ENCODE measurements at places on chromosomes 2 and 18. TPM values are rescaled to one million over a fixed set of nuclear protein-coding genes. Genes with fewer than 3 reads are reported as not detected.

The CGREF1 gene
- total RNA-seq = 0.61 TPM

GRCh38 chr2:144088863-144089262 is 431.1 kb downstream of the ZEB2 start:
- DNase-seq = no peak

DNA sequence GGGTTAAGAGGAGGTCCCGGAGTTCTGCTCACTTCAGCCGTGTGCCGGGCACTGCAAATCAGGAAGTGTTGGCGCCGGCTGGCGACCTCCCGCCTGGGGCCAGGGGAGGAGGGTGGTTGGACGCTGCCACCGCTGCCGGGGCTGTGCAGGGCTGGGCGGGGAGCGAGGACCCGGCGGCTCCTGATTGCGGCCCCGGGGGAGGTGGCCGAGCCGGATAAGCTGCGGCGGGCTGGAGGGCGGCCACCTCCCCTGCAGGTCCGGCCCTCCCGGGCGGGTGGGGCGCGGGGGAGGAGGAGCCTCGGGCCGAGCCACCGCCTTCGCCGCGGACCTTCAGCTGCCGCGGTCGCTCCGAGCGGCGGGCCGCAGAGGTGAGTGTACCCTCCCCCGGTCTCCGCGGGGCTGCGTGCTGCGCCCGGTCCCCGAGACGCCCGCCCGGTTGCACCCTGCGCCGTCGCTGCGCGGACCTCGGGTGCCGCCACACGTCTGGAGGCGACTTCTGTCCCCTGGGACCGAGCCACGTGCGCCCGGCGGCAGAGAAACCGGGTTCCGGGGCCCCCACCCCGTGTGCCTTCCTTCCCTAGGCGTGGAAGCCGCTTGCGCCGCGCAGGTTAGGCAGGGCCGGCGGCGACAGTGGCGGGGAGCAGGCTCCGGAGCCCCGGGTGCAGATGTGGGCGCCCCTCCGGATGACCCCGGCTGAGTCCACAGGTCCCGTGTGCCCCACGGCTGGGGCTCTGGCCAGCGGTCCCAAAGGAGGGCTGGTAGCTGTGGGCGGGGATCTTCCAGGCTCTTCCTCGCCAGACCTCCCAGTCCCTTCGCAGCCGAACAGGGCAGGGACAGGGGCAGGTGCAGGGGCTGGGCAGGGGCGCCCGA is at the start of gene STEAP3:
STEAP3 (plus strand) TSS at position 314 of the 870 bp plus-strand sequence. CDS start 7,179 bp downstream, outside the sequence.
- peak; percentile 75 for DNase-seq

DNA sequence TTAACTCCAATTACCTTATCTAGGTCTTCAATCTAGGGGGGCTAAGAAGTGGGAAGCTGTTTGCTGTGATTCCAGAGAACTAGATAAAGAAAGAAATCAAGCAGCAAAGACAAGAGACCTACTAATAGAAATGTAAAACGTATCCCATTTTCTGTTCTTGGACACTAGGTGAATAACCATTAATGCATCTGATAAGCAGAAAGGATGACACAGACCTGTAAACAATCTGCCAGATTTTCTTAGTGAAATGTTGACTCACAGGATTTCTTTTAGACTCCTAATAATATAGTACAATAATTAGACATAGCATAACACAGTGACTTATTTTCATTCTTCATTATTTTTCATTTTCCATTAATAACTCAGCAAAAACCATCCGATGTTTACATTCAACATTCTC is 1.3 kb downstream of the WDR35 start:
- no peak for DNase-seq

DNA sequence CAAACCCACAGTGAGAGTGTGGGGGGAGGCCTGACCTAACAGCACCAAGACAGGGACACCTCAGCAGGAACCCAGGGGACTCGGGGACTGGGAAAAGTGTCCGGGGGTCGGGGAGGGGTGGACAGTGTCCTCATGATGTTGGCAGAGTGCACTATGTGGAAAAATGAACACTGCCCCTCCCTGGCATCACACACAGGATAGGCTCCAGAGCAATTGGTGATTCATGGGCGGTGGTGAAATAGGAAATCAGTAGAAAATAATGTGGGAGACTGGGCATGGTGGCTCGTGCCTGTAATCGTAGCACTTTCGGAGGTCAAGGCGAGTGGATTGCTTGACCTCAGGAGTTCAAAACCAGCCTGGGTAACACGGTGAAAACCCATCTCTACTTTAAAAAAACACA is 3.6 kb upstream of the ANO7 start:
- no peak for DNase-seq

The KCNF1 gene
- 0.11 TPM for total RNA-seq

DNA sequence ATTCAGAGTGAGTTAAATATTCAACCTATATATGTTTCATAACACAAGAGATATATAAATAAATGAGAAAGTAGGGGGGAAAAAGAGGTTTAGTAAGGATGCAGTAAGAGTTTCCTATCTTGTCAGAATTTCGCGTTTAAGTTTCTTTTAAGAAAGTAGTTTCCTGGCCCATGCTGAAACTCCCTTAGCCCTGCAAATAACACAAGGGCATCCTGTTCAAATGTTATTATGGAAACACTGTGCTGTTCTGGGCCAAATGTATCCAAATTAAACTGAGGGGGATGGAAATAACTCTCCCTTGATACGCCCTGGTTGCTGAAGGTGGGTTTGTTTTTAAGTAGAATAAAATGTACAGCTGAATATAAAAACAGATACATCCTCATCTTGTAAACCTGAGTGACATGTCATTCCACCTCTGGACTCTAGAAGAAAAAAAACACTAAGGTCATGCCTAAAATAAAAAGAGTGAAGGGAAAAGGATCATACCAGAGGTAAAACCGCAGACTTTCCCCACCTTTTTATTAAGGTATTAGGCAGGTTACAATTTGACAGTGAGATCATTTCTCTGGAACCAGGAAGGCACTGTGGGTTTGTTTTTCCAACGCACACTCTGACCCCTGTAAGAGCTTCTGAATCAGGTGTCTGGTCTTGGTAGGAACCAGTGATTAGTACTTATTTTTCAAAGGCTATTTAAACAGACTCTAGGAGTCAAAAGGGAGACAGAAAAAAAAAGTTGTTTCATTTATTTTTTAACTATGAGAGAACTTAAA is 16.7 kb downstream of the BCL2 start:
- no peak for DNase-seq

- no peak for DNase-seq
These were observed 18.6 kb downstream of the SMAD2 start for GRCh38 chr18:47911877-47912276.

- no peak for DNase-seq
These were observed 223.6 kb upstream of the AGAP1 start for GRCh38 chr2:235270291-235270690.

The CCDC85A gene
- total RNA-seq = 2.9 TPM

- no peak for DNase-seq
These were observed 79.7 kb upstream of the APCDD1 start for GRCh38 chr18:10374636-10375293.

- DNase-seq = no peak
These were observed 789.7 kb upstream of the SLC39A10 start for GRCh38 chr2:194867328-194867727.

The PLA2R1 gene
- total RNA-seq = 3.7 TPM

DNA sequence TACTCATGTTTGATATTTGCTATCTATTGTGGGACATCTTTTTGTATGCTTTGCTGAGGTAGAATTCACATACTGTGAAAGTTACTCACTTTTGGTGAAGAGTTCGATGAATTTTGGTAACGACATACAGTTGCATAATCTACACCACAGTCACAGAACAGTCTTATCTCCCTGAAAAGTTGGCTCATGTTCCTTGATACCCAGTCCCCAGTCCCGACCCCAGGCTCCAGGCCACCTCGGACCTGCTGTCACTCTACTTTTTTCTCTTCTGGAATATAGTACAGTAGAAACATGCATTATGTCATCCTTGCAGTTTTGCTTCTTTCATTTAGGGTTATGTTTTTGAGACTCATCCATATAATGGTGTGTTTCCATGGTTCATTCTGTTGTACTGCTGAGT is 191.7 kb downstream of the FAM210A start:
- DNase-seq = no peak

The STK39 gene
- 17.4 TPM for total RNA-seq

DNA sequence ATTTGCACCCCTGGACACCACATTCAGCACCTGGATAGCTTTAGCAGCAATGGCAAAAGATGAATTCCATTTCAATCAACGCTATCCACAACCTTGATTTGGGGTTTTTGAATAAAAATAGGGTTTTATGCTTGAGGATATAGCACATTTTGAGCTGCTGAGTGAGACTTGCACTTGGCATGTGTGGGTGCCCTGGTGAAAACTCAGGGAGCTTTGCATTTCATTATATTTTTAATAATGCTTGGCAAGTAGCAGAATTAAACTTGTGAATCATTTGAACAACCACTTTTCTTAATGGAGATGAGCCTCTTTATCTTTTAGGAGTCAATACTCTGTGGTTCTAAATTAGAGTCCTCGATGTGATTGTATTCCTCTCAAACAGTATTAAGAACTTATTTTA is 252.4 kb downstream of the PLCL1 start:
- no peak for DNase-seq

DNA sequence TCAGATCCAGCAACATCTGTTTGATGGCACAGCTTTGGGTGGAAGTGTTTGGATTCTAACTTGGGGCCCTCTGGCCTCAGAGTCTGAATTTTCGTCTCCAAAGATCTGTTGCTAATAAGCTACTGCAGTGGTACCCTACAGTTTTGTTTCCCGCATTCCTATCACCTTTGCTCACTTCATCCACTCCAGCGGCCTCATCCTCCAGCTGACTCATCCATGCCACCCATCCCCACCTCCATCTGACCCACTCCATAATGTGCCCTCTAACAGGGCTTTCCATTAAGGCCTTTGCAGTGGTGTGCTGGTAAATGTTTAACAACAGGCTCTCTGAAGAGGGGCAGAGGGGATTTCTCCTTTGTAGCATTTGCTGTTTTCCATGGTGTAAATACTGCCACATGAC is 225.5 kb downstream of the TGIF1 start:
- DNase-seq = no peak

The MC4R gene
- total RNA-seq = not detected

The TUBA3E gene
- total RNA-seq = 10.0 TPM
